M059J (cell line): ENCODE measurements at places on chromosomes 6 and 20. TPM values are rescaled to one million over a fixed set of nuclear protein-coding genes. Genes with fewer than 3 reads are reported as not detected.

NOX3 gene
- not detected in 2 replicates for total RNA-seq

GRCh38 chr20:58212636-58213035 lies 15.8 kb downstream of the ANKRD60 start:
- no peak for DNase-seq

GRCh38 chr6:11918739-11919605 lies 93.1 kb upstream of the HIVEP1 start:
- peak; percentile 55 for DNase-seq

SLC32A1 gene
- total RNA-seq, result not detected in 2 replicates

GRCh38 chr6:160024152-160024551 lies 55.3 kb downstream of the IGF2R start:
- no peak for DNase-seq
